ENCODE measurements at places on chromosomes 2 and 18.

- DNase-seq: no peak
These were observed 81.9 kb downstream of the EHBP1 start for GRCh38 chr2:62787386-62787785.

DNA sequence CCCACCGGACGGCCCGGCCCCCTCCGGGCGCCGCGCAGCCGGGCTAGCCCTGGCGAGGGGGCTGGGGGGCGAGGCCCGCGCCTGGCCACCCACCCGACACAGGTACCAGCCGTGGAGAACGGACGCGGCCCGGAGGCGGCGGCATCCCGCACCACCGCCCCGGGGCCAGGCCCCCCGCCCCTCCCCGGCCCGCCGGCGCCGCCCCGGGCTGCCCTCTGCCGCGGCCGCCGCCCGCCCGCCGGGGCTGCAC is 405 bp downstream of the SOS1 start:
- no peak for DNase-seq

DNA sequence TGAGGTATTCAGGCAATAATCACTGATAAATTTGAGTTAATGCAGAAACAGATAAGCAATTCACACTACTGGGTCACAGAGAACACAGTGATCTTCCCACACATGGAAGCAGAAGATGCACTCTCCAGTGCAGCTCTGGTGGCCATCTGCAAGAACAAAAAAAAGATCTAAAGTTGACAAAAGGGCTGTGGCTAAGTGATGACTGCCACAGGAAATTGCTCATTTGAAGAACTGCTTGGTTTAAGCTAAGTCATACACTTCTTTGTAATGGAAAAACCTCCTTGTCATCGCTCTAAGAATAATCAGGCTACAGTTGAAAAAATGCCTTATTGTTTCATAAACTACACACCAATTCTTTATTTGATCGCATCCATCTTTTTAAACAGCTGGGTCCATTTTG is 115.1 kb downstream of the DTNB start:
- no peak for DNase-seq

GRCh38 chr2:84963692-84964405 is 7.1 kb upstream of the KCMF1 start:
- no peak for DNase-seq

GRCh38 chr2:68839260-68839833 is 31.9 kb downstream of the BMP10 start:
- DNase-seq: no peak

Data from activated naive CD4-positive, alpha-beta T cell (primary cell).